ENCODE measurements at places on chromosomes 7 and 10.
A peak's percentile ranks its signal among the peaks of the same experiment; 100 is the strongest.

- DNase-seq, result no peak
Measured at GRCh38 chr10:118207470-118208007, 134.6 kb downstream of the FAM204A start.

GRCh38 chr7:39745320-39745719 lies 121.9 kb downstream of the RALA start:
- no peak for DNase-seq

- no peak for DNase-seq
Measured at GRCh38 chr10:72688208-72688651, 3.7 kb upstream of the MCU start.

- DNase-seq, result no peak
Measured at GRCh38 chr7:120030876-120031275, 242.1 kb upstream of the KCND2 start.

- DNase-seq, result no peak
Measured at GRCh38 chr10:86705905-86706304, 37.6 kb downstream of the LDB3 start.

DNA sequence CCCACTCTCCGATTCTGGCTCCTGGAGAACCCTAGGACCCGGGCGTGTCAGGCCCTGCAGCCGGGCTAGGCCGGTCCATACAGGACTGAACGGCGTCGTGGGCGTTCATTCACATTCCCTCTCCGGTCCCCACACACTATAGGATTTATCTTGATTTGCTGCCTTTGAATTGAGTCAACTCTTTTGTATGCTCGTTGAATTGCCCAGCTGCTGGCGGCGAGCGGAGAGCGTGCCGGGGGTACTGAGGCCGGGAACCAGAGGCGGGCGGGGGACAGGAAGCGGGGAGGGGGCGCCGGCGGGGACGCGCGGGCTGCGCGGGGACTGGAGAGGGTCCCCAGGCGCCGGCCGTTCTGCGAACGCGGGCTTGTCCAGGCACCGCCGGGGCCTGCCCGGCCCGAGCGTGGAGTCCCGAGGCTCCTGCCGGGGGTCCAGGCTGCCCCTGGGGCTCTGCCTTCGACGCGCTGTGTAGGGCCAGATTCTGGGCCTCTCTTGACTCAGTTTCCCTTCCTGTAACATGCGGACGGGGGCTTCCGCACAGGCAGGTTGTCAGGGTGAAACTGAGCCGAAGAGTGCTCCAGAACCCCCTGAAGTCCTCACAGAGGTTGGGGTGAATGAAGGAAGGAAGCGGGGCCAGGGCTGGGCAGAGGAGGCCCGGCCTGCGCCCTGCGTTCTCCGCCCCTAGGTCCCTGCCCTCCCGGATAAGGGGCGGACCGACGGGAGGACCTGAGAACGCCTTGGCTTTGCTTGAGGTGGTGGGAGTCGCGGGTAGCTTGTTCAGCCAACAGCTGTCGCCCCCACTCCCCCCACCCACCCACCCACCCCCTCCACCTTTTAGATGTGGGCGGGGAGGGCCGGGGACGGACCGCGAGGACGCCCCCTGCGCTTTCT lies 769 bp upstream of the ELFN1 start:
- no peak for DNase-seq

DNA sequence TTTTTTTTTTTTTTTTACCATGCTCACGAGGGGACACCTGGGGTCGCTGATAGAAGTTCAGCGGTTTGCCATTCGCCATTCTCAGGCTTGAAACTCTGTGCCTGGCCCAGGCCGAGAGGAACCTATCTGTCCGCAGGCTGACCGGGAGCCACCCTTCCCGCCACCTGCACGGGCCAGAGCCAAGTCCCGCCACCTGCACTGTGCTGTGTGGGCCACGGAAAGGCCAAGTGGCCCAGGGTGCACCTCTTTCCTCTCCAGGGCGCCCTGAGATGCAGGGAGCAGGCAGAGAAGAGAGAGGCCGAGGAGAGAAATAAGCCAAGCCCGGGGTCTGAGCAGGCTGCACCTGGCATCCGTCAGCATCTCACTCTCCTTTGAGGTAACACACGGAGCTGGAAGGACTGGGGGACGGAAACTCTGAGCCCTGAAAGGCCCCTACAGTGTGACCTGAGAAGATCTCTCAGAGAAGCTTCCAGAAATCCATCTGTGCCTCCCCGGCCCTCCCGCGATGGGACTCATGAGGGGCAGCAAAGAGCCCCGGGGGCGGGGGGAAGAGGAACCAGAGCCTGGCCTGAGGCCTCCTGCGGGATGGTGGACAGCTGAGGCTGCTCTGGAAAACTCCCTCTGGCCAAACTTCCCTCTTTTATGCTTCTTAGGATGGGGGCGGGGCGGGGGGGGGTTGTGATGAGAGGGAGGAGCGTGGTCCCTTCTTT lies 46.6 kb downstream of the PRKAG2 start:
- DNase-seq, result no peak

DNA sequence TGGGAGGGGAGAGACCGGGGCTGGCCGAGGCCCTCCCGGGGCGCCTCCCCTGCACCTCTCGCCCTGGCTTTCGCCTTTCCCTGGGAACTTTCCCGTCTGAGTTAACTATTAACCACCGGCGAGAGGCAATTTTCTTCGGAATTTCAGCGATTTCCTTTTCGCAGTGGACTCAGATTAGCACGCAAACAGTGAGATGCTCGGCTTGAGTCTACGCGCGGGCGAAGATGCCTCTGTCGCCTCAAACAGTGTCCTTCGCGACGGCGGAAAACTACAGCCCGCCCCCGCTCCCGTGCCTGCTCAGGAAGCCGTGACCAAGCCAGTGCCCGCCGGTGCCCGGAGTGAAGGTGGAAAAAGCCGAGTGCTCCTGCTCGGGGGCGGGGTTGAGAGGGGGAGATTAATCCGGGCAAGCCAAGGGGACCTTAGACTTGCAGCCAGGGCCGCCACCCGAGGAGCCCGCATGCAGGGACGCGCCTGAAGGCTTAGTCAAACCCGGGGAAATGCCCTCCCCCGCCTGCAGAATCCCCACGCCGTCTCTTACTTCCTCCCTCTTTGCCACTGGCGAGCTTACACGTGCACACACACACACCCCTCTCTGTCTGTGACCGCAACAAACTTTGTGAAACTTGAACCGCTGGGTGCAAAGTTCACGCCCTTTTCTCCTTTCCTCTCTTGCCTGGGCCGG lies 14.5 kb upstream of the PAX2 start:
- no peak for DNase-seq

DNA sequence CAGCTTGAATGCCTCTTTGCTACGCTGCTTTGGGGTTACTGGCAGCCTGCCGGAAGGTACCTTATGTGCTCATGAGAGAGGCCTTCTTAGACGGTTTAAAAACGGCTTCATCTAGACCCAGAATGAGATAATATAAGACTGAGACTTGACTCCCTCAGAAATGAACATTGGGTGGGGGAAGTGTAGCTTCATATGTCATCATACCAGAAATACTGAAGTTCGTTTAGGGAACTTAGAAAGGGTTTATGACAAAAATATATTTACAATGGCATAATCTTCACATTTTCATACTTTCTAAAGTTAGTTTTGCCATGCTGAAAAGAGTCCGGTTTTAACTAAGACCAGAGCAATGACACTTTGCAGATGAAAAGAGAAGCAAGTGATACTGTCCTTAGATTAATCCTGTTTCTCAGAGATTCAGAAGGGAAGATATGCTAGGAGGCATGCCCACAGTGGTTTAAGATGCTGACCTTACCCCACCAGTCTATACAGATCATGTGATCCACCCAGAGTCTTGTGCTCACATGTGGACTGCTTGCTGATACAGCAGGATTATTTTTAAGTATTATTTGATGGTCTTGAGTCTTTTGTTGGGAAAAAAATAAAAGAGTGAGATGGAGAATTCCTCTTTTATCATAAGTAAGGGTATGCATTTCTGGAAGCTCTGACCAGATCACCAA lies 40.8 kb upstream of the HGF start:
- DNase-seq, result peak; percentile 59

- DNase-seq, result no peak
Measured at GRCh38 chr10:71366690-71367089, 30.0 kb upstream of the CDH23 start.

- DNase-seq, result no peak
Measured at GRCh38 chr10:88545359-88545758, 37.8 kb downstream of the RNLS start.

- no peak for DNase-seq
Measured at GRCh38 chr10:132163278-132163765, 23.4 kb upstream of the DPYSL4 start.

GRCh38 chr7:73918926-73919693 lies 58.2 kb downstream of the TMEM270 start:
- no peak for DNase-seq

- no peak for DNase-seq
Measured at GRCh38 chr7:67620216-67620933, 623.7 kb downstream of the TYW1 start.

- DNase-seq, result no peak
Measured at GRCh38 chr10:23100331-23101030, 5.1 kb downstream of the MSRB2 start.
